Activated naive CD8-positive, alpha-beta T cell treated with anti-CD3 and anti-CD28 coated beads, Interleukin-2, amount 10 ng/mL, durations not matched to agents 7 days and 5 days (primary cell): ENCODE measurements at places on chromosomes 1 and 21.

DNA sequence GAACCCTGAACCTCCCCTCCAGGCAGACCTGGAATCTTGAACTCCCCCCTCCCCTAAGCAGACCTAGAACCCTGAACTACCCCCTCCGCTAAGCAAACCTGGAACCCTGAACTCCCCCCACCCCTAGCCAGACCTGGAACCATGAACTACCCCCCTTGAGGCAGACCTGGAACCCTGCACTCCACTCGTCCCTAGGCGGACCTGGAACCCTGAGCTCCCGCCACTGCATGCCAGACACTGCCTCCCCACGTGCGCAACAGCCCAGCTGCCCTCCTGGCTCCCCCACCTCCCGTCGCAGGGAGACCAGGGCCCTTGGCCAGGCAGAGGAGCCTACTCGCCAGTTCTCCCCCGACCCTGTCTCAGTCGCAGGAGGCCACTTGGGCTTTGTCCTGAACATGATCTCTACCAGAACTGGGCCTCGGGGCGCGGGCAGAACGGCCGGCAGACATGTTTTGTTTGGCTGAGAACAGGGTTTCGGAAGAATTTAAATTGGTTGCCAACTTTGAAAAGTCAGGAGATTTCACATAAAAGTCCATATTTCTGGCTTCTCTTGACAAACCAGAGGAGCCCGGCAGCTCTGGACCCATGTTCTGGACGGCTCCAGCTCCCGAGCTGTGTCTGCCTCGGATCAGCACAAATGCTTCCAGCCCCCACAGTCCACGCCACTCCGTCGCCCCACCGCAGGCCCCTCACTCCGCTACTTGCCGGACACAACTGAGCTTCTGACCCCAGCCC lies 9.2 kb upstream of the PLEKHG5 start:
- no peak for DNase-seq

- DNase-seq = no peak
Observed at GRCh38 chr1:198915327-198916231, 276.7 kb downstream of the PTPRC start.

DNA sequence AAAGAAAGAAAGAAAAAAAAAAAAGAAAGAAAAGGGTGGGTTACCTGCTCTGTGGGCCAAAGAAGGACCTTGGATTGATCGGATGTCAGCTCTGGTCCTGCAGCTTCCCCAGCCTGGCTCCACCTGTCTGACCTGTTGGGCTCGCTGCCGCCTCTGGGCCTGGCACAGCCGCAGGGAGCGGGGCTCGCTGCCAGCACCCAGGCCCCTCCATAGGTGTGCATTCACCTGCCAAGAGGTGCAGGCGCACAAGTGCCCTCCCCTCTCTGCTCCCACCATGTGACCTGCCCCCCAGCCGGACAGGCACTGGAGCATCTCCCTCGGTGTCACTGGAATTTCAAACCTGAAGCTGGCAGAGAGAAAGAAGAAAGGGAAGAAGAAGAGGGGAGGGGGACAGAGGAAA lies 33.1 kb upstream of the GPR157 start:
- no peak for DNase-seq

GRCh38 chr1:21568809-21569385 lies 59.7 kb downstream of the ALPL start:
- no peak for DNase-seq

DNA sequence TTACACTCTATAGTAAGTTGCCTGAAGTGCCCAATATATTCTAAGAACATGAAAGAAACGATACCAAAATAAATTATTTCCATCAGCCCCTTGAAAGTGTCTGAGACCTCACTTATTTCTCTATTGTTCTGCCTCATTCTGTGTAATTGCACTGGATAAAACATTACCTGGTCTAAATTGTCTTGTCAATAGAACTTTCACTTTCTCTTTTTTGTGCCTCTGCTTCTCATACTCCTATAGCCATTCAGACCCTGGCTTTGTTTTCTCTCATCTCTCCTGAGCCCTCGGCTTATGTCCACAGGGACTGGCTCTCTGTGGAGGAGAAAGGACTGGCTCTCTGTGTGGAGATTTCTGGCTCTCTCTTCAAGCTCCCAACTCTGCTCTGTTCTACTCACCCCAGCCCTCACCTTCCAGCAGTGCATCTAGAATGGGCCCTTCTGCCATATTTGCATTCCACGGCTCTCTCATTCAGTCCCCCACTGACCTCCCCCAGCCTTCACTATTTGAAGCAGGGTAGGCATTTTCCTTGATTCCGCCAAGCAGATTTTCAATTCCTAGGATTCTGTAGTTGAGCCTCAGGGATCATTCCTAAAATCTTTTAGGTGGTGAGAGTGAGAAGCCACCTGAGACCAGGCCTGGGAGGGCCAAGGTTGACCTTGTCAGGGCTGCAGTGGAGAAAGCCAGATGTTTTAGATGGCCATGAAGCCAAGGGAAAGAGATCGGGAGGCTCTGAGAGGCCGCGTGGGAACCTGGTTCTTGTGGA lies 15.9 kb upstream of the GALNT2 start:
- DNase-seq = no peak

- no peak for DNase-seq
Observed at GRCh38 chr1:93818570-93818959, 60.4 kb downstream of the DNTTIP2 start.

DNA sequence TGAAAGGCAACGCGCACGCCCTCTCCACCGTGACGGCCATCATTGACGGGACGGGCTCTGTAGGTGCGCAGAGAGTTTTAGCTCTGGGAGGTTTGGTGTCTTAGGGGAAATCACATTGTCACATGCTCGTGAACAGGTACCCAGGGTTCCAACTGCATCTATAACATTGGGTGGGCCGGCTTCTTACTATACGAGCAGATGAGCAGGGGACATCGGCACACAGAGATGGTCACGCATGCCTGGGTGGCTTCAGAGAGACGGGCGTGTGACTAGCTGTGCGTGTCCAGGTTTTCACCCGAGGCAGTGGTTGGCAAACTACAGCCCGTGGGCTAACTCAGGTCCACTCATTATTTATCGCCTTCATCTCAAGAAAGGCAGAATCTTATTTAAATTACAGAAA lies 54.7 kb downstream of the SLC37A1 start:
- DNase-seq = peak; percentile 14

GRCh38 chr1:202148391-202148790 lies 3.9 kb upstream of the ARL8A start:
- DNase-seq = no peak

DNA sequence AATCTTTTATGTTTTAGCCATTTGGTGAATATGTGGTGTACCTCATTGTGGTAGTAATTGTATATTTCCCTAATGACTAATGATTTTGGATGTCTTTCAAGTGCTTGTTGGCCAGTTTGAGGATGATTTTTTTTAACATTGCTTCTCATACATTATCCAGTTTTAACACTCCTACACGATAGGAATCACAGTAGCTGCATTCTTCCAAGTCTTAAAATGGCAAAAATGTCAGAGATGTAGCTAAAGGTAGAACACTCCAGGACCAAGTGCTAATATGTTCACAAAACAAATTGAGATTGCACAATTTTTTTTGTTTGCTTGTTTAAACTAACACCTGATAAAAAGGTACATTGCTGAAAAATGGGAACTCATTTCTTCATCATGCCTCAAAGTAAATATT lies 11.7 kb downstream of the USP25 start:
- no peak for DNase-seq

GRCh38 chr1:28260803-28261174 lies 1.5 kb downstream of the SESN2 start:
- DNase-seq = no peak

GRCh38 chr1:204075139-204075521 lies 2.2 kb downstream of the SOX13 start:
- DNase-seq = no peak

DNA sequence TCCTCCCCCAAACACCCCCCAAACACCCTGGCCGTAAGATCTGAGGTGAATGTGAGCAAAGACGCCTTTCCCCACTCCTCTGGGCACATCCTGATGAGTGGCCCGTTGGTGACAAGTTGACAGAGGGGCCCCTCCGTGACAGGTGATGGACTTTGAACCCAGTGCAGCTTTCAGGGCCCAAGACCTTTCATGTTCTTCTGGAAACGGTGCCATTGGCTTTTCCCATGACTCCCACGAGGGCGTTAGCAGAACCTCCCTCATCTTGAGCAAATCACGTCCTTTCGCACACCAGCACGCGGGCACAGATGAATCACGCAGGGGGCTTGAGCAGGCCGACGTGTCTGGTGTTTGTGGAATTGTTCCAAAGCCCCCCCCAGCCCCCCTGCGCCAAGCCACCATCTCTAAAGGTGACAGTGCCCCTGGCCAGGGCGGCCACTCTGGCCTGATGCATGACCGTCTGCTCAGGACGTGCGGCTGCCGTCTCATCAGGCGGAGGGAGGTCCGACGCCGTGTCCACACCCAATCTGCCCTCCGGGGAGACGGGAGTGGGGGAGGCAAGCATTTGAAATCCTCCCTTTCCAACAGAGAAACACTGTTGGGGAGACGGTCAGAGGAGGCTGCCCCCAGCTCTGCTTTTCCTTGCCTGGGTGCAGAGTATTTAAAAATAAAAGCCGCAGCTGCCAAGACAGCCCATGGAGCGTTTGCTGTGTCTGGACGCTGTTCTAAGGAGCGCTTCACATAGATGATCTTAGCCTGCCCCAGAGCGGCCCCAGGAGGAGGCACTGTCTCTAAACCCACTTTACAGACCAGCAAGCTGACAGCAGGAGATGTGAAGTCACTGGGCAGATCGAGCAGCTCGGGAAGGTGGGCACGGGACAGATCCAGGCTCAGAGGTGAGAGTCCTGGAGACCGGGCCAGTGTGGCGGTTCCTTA lies 98.3 kb upstream of the ARHGEF16 start:
- no peak for DNase-seq

DNA sequence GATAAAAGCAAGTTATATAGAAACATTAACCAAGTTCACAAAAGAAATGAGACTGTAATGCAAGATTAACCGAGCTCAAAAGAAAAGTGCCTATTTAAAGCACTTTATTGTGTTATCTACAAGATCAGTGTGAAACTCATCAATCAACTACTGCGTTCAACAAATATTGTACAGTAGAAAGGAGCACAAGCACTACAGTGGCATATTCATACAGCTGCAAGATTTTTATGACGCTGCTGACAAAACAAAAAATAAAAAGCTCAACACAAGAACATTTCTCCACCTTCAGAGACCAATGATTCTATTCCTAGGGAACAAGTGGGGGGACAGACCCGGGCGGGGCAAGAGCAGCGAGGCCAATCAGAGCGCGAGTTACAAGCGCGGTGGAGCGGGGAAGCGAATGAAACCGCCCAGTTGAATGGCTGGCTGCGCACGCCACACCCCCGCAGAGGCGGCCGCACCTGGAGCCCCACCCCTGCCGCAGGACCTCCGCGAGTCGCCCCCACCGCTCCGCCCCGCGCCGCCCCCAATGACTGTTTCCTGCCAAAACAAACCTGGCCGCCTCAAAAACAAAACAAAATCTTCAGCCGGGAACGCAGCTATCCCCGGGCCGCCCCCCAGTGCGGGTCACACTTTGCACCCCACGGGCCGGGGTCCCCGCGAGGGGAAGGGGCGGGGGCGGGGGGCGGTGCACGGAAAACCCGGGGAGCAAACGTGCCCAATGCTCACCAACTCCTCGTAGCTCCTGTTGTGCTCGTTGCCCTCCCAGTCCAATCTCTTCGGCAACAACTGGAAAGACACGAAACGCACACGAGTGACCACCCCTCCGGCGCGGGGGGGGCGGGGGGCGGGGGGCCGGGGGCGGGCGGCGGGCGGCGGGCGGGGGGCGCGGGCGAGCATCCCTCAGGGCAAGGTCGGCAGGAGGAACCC lies 1.1 kb downstream of the BRWD1 start:
- peak; percentile 97 for DNase-seq

DNA sequence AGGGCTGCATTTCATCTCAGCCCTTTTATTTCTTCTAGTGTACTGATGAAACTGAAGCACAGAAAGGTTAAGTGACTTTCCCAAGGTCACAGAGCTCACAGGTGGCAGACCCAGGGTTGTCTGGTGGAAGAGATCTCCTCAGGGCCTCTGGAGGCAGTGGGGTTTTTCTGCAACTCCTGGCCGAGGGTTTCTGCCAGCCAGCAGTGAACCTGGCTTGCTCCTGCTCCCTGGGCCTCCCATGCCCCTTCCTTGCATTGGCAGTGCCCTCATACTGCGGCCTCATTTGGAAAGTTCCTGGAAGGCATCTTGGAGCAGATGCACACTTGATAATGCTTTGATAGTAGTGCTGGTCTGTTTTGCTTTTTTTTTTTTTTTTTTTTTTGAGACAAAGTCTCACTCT lies 7.7 kb downstream of the GALNT2 start:
- DNase-seq = no peak

DNA sequence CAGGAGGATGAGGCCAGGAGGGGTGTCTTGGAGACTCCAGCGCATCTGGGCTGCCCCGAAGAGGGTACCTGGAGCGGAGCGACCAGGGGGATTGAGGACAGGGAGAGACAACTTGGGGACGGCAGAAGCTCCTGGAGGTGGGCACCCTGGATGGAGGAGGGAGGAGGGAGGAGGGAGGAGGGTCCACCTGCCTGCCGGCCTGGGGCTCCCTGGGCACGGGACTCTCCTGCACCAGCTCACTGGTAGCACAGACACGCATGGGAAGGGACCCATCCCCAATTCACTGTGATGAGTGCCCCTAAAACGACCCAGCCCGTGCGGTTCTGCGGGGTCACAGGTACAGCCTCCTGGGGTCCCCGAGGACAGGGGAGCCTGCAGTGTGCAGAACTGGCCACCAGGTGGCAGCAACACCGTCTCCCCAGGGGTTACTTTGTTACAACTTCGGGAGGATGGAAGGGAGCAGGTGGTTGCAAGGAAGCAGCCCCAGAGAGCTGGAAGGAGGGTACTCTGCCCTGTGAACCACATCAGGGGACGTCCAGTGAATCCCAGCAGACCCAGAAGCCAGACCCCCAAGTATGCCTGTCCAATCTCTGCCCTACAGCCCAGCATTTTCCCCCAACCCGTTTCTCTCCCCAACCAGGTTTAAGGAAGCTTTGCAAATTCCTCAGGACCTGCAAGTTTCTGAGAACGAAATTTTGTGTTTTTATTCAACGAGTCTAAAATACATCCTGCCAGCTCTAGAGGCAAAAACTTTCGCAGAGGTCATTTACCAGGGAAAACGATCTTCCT lies 482.4 kb downstream of the NPHP4 start:
- peak; percentile 76 for DNase-seq

DNA sequence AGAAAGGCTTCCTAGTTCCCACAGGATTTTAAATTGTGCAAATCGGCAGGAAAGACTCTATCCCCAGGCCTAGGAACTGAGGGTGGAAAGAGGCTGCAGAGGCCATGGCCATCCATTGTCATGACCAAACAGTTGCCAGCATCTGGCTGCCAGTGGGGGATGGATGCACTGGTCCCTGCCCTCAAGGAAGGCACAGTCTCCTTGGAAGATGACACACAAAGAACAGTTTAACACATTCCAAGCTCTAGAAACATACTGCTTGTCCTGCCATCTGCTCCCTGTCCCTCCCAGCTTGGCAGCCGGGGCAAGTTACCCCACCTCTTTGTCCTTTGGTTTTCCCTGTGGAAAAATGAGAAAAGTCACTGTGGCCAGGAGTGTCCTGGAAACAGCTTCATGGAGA lies 83.2 kb downstream of the BCAR3 start:
- no peak for DNase-seq

DNA sequence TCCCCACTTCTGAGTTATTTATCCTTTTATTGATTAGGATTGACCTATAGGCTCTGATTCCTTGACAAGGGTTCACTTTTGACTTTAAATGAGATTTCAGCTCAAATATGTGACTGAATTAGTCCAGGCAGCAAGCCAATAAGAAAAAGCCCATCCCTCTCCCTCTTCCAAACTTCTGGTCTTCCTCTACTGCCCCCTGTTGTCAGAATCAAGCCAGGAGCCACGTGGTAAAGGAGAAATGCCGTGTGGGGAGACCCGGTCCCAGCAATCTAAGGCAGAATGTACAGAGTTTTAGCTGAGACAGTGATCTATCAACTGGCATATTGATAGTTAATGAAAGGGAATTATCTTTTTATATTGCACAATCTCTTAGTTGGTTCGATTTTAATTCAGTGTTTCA lies 5.2 kb downstream of the ADAMTS5 start:
- no peak for DNase-seq
